CD4-positive, alpha-beta T cell treated with Interleukin-6 at 100 ng/mL for 8 hours (primary cell): ENCODE measurements at places on chromosomes 11 and 22.

GRCh38 chr11:118530683-118531596 lies at the start of gene TMEM25:
Gene TMEM25, plus strand, starts transcription at chr11:118531192. Its CDS starts 610 bp downstream, at chr11:118531802.
- DNase-seq, result peak; percentile 69

GRCh38 chr11:29009426-29009825 lies 901.2 kb downstream of the METTL15 start:
- DNase-seq, result no peak

- no peak for DNase-seq
Measured at GRCh38 chr11:4677948-4678347, 19.7 kb downstream of the OR51E2 start.

GRCh38 chr22:36912694-36913426 lies 568 bp upstream of the CSF2RB start:
- no peak for DNase-seq

- no peak for DNase-seq
Measured at GRCh38 chr11:120571476-120571875, 59.9 kb downstream of the GRIK4 start.

GRCh38 chr22:46195487-46196165 lies 45.3 kb downstream of the PPARA start:
- no peak for DNase-seq

GRCh38 chr11:1260023-1260501 lies 37.2 kb downstream of the MUC5B start:
- no peak for DNase-seq

- DNase-seq, result no peak
Measured at GRCh38 chr11:29051935-29052334, 943.7 kb downstream of the METTL15 start.

- DNase-seq, result no peak
Measured at GRCh38 chr11:32426819-32427615, 8.3 kb downstream of the WT1 start.

- DNase-seq, result no peak
Measured at GRCh38 chr11:113256431-113257202, 57.8 kb upstream of the TTC12 start.

- peak; percentile 35 for DNase-seq
Measured at GRCh38 chr22:38753948-38754750, 1.6 kb downstream of the SUN2 start.

DNA sequence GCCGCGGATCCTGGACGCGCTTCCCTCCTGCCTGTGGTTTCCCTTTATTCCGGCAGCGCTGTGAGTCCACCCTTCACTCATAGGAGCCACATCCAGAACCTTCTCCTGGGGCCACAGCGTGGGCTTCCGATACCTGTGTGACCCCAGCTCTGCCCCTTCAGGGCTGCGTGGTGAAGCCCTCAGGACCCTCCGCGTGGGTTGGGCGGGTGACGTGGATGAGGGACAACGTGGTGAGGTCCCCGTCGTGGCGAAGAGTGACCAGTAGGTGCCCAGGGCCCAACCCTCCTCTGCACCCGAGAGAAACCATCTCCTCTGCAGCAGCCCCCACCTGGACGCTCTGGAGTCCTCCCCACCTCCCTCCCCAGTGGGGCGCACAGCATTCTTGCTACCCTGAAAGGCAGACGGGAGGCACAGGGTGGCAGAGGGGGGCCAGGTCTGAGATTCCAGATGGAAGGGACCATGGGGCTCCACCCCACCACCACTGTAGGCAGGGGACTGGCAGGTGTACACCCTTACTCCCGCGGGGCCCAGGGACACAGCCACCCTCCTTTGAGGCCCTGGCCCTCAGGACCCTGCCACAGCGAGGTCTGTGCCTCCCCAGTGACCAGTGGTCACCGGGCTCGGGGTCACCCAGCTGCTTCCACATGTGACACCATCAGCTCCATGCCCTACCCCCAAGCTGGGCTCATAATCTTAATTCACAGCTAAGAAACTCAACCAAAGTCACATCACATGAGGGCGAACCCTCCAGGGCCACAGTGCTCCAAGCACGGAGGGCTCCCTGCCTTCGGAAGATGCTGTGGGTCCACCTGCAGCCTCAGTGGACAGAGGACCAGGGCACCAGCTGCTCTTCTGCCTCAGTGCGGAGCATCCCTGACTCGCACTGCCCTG lies 3.4 kb upstream of the ZBED4 start:
- no peak for DNase-seq

- no peak for DNase-seq
Measured at GRCh38 chr11:2316963-2317244, 15.1 kb downstream of the TSPAN32 start.

- no peak for DNase-seq
Measured at GRCh38 chr11:92643827-92644226, 325.6 kb upstream of the MTNR1B start.

DNA sequence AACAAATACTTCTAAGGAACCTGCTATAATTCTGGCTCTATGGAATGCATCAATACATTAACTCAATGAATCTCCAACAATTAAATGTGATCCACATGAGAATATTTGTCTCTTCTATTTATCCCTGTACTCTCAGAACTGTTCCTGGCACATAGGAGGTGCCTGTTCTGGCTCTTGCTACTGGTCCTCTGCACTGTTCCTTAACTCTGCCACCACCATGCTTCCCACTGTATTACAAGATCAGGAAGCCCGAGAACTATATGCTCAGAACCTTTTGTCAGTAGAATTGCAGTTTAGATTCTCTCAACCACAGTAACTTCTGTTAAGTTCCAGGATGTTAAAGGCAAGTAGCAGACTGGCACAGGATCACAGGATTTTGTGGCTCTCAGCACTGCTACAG lies 376.3 kb upstream of the CCDC90B start:
- DNase-seq, result no peak

DNA sequence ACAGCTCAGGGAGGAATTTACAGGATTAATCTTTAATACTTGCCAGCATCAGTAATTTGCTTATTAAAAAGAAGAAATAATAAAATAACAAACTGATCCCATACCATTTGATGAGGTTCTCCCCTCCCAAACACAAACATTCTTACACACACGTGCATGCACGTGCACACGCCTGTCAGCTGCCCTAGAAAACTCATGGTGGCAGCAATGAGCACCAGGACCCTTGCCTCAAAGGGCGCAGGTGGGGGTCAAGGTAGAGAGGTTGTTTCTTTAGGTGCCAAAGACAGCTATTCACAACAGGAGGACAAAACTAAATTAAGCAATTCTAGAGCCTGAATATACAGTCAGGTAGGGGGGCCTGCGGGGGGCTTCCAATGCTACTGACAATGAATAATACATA lies 219.3 kb downstream of the BUD13 start:
- DNase-seq, result no peak

DNA sequence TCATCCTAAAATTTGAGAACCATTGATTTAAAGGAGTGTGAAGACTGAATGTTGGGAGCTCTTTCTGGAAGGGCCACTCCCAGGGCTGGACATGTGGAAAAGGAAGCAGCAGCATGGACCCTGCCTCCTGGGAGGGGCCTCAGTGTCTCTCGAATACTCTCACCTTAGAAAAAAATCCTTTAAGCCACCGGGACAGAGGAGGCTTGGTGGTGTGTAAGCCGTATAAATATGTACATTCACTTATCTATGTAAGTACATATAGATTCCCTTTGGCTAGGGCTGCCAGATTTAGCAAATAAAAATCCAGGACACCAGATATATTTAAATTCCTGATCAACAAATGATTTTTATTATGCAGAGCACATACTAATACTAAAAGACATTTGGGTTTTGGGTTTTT lies 17.6 kb downstream of the NTM start:
- no peak for DNase-seq

DNA sequence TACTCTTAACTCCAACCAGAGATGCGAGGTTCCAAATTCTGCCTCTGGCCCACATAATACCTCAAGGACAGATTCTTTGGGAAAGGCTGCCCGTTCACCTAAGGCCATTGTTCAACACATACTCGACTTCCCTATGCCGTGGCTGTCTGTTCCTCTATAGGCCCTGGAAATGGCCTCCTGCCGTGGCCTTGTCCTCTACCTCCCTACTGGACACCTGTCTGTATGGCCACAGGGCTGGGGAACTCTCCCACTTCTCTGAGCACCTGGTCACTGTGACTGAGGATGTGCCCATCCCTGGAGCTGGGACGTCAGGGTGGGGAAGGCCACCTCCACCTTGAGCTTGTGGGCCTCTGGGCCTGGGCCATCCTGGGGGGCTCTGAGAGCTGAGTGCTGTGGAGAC lies 340.5 kb upstream of the B3GAT1 start:
- no peak for DNase-seq

GRCh38 chr11:32434356-32435151 lies 785 bp downstream of the WT1 start:
- DNase-seq, result no peak

DNA sequence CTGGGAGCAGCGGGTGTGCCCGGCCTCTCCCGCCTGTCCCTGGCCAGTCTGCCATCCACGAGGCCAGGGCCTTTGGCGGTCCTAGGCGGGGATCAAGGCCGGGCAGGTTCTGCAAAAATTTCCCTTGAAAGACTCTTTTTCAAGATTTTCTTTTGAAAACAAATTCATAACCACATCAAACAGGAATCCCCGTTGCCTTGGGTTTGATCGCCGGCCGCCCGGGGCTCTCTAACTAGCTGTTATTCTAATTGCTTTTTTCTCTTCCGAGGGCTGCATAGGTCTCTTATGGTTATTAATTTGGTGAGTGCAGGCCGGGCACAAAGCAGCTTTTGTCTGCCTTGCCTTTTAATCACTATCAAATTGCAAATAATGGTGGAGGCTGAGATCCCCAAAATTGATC lies 42.0 kb downstream of the CDKN1C start:
- DNase-seq, result no peak

GRCh38 chr22:24124247-24124646 lies 57.0 kb upstream of the SUSD2 start:
- DNase-seq, result no peak

DNA sequence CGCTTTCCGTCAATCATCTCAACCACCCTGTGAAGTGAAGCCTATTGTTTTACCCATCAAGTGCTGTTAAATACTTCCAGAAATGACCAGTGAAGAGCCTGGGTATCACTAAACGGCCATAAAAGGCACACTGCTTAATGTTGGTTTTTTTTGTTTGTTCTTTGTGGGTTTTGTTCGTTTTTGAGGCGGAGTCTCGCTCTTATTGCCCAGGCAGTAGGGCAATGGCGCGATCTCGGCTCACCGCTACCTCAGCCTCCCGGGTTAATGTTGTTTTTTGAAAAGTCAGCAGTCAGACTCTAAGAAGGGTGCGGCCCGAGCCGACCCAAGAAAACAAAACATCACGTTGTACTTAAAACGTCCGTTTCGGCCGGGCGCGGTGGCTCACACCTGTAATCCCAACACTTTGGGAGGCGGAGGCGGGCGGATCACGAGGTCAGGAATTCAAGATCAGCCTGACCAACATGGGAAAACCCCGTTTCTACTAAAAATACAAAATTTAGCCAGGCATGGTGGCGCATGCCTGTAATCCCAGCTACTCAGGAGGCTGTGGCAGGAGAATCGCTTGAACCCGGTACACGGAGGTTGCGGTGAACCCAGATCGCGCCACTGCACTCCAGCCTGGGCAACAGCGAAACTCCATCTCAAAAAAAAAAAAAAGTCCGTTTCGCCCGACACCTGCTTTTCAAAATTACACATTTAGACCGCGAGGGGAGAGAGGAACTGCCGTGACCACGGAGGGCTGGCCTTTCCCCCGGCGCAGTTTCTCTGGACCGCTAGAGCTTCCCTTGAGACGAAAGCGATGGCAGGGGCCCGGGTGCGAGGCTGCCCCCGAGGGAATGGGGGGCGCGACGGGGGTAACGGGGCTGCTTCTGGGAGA lies 714 bp downstream of the CD59 start:
- DNase-seq, result peak; percentile 35

DNA sequence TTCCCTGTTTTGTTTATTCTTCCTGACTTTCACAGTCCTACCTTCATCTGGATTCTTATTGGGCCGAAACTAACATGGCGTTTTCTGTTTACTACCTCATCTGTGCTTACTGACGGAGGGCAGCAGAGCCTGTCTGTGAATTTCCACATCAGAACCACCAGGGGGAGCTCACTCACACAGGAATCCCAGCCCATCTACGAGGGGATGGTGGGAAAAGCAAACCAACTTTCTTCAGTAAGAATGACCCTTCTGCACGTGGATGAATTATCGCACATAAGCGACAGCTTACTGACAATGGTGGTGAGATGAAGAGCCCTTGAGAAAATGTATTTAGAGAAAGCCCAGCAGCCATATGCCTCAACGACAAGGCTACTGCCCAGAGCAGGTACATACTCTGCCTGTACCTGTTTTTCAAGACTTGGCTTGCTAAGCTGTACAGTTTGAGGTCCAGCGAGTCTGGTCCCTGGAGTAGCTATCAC lies 42.5 kb downstream of the LARGE2 start:
- peak; percentile 63 for DNase-seq

DNA sequence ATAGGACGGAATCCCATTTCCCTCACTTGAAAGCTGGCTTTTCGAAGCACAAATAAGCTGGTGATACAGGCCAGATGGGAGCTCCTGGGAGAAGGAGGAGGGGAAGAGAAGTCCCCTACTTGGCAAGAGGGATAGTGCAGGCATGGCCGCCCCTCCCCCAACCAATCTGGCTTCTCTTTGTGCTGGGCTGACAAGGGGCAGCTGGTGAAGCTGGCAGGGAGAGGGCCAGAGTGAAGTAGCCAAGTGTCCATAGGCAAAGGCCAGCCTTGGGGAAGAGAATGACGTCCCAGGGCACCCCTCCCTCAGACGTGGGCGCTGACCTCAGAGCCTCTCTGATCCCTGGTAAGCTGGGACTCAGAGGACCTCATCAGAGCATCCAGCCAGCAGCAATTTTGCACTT lies 78.7 kb upstream of the GRAMD1B start:
- DNase-seq, result no peak

DNA sequence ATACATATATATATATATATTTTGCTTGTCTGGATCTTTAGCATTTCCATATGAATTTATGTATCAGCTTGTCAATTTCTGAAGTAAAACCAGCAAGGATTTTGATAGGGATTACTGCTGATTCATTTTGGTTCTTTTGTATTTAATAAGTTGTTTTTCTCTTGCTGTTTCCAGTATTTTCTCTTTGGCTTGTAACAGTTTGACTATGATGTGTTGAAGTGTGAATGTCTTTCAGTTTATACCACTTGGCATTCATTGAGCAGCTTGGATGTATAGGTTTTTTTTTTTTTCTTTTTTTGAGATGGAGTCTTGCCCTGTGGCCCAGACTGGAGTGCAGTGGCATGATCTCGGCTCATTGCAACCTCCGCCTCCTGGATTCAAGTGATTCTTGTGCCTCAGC lies 12.4 kb downstream of the LDHAL6A start:
- DNase-seq, result no peak

DNA sequence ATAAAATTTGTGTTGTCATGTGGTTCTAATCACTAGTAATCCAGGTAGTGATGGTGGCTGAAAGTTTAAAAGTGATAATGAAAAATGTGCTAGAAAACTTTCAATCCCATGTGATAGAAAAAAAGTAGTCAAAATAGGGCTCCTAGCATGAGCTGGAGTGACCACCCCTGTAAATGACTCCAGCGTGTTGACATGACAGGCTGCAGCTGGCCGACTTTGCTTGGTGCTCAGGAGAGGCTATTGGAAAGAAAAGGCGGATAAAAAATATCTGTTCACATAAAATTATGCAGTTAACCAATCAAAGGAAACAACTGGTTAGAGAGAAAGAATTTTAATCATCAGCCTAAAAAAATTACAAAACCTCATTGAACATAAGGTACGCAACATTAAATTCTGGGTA lies 16.9 kb upstream of the MTCH2 start:
- no peak for DNase-seq
